Mammary microvascular endothelial cell (primary cell): ENCODE measurements at places on chromosomes 1 and 21. TPM values are rescaled to one million over a fixed set of nuclear protein-coding genes. Genes with fewer than 3 reads are reported as not detected.

The ILDR2 gene
- total RNA-seq = not detected in 2 replicates

The NPL gene
- total RNA-seq = 1.1 and 1.4 TPM in 2 replicates

The PTAFR gene
- total RNA-seq = 0.05 TPM in 1 of 2 replicates, not detected in the other

The PROK1 gene
- not detected in 2 replicates for total RNA-seq

The EVA1C gene
- total RNA-seq = 41.4 and 49.1 TPM in 2 replicates

The KRTAP19-2 gene
- not detected in 2 replicates for total RNA-seq

The STIL gene
- total RNA-seq = 16.8 and 17.6 TPM in 2 replicates

The MYBPH gene
- not detected in 2 replicates for total RNA-seq

The LCE1E gene
- total RNA-seq = not detected in 2 replicates

The SPRR1A gene
- total RNA-seq = not detected in 2 replicates

The CRB1 gene
- not detected in 2 replicates for total RNA-seq

The PRMT6 gene
- total RNA-seq = 22.5 and 24.0 TPM in 2 replicates

The WNT3A gene
- total RNA-seq = not detected in 2 replicates

The LMOD1 gene
- 0.10 TPM in 1 of 2 replicates, not detected in the other for total RNA-seq

The SLAMF1 gene
- total RNA-seq = not detected in 2 replicates

The CD34 gene
- total RNA-seq = 42.1 and 42.3 TPM in 2 replicates

The EVA1B gene
- 88.7 and 88.9 TPM in 2 replicates for total RNA-seq

The VWA5B1 gene
- total RNA-seq = not detected in 2 replicates

The THEM5 gene
- not detected in 2 replicates for total RNA-seq

The PTPN14 gene
- 47.7 and 52.8 TPM in 2 replicates for total RNA-seq

The HMCN1 gene
- total RNA-seq = 0.87 and 2.5 TPM in 2 replicates

The AADACL4 gene
- total RNA-seq = not detected in 2 replicates

The KMO gene
- not detected in 2 replicates for total RNA-seq

The BSND gene
- total RNA-seq = not detected in 2 replicates

The CD244 gene
- not detected in 2 replicates for total RNA-seq

The TRIM58 gene
- total RNA-seq = 0.33 and 0.34 TPM in 2 replicates

The SPATA45 gene
- total RNA-seq = not detected in 2 replicates

The LMX1A gene
- not detected in 2 replicates for total RNA-seq

The FCAMR gene
- not detected in 2 replicates for total RNA-seq

The PHACTR4 gene
- total RNA-seq = 23.4 and 24.6 TPM in 2 replicates

The PCAT6 gene
- total RNA-seq = not detected in 2 replicates

The MINDY1 gene
- 7.1 and 9.6 TPM in 2 replicates for total RNA-seq

The CHIA gene
- total RNA-seq = not detected in 2 replicates

The WNT9A gene
- 0.05 and 0.20 TPM in 2 replicates for total RNA-seq

The ZNF695 gene
- total RNA-seq = 2.0 and 4.4 TPM in 2 replicates

The GPX7 gene
- total RNA-seq = 18.5 and 19.3 TPM in 2 replicates

The UQCRHL gene
- 1.5 TPM in 2 replicates for total RNA-seq

The SLC1A7 gene
- not detected in 2 replicates for total RNA-seq

The ZSWIM5 gene
- 0.53 and 0.69 TPM in 2 replicates for total RNA-seq

The KCNJ10 gene
- not detected in 2 replicates for total RNA-seq

The NTMT2 gene
- not detected in 2 replicates for total RNA-seq

The TACSTD2 gene
- total RNA-seq = 10.3 and 12.6 TPM in 2 replicates

The ZBTB48 gene
- 10.5 and 24.8 TPM in 2 replicates for total RNA-seq
